ENCODE measurements at places on chromosomes 16 and 17.
A peak's percentile ranks its signal among the peaks of the same experiment; 100 is the strongest.

- no peak for DNase-seq
Measured at GRCh38 chr17:45149669-45150664, 1.7 kb downstream of the HEXIM1 start.

DNA sequence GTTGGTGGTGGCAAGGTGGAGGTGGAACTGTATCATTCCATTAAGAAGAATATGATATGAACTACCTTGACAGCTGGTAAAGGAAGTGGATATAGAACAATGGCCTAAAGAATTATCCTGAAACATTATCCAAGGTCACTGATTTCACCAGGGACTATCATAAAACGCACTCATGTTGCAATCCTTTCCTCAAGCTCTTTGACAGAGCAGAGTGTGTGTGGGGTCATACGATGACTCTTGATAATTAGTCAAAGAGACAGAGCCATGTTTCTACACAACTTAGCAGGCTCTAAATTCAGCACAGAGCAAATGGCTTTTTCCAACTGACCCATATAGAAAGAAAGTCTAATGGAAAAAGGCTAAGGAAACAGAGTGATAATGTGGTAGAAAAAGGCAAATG is 126.4 kb upstream of the ANKFN1 start:
- DNase-seq: no peak

DNA sequence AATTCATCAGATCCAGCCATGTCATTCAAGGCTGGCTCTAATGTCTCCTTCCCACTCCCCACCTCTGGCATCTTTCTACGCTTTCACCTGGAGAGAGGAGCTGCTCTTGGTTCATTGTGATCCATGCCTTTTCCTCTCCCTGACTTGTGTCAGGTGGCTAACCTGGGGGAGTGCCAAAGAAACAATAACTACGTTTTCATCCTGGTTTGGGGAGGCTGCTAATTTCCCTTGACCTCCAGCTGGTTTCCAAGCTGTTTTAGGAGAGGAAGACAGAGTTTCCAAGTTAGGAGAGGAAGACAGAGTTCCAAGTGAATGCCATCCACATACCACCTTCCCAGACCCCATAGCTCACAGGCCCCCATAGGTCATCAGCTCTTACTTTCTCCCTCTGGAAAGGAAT is 40.0 kb upstream of the HLF start:
- no peak for DNase-seq

GRCh38 chr17:35844547-35844946 is 24.1 kb downstream of the HEATR9 start:
- DNase-seq: no peak

DNA sequence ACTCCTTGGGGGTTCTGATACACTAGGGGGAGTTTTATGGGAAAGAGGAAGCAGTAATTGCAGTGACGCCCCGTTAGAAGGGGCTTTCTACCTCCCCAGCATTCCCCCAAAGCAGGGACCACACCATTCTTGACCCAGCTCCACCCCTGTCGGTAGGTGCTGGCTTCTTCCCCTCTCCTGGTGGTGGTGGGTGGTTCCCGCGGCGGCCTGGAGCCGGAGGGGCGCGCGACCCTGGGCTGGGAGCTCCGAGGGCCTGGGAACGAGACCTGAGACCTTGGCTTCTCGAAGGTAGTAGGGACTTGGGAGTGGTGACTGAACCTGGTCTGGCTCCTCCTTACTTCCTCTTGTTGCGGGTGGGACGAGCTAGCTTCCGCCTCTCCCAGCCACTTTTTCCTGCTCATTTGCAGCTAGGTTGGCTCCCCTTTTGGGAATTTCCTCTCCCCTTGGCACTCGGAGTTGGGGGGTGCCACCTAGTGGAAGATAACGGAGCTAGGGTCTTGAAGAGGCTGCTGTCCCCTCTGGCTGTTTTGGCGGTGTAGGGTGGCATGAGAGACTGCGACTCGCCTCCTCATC is 438 bp downstream of the GRN start:
- peak; percentile 22 for DNase-seq

DNA sequence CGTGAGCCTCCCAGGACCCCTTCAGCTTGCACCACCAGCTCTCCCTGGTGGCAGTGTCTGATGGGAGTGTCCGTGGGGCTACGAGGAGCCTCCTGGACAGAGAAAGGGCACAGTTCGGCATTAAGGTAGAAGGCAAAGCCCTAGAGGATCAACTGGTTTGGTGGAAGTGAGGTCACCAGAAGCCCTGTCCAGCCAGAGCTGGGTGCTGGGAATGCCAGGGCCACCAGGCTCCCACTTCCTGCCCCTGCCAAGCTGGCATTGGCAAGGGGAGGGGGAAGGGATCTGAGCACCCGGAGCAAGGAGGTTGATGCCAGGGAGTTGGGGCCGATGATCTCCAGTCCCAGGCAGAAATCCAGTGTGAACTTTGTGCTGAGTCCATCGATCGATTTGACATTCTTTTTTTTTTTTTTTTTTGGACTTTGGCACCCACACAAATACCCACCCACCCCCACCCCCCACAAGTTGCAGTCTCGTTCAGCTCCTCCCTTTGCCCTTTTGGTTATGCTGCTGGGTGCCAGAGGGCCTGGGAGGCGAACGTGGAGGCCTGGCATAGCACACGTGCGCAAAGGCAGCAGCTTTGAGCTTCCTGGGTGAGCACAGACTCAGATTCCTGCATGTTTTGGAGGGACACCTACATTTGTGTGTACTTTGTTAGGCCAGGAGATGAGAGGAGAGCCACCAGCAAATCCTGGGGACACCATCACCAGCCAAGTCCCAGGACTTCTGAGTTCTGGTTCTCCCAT is 2.1 kb downstream of the NHERF1 start:
- DNase-seq: no peak

- DNase-seq: peak; percentile 40
Measured at GRCh38 chr17:7884581-7885366, 3.8 kb upstream of the CHD3 start.

DNA sequence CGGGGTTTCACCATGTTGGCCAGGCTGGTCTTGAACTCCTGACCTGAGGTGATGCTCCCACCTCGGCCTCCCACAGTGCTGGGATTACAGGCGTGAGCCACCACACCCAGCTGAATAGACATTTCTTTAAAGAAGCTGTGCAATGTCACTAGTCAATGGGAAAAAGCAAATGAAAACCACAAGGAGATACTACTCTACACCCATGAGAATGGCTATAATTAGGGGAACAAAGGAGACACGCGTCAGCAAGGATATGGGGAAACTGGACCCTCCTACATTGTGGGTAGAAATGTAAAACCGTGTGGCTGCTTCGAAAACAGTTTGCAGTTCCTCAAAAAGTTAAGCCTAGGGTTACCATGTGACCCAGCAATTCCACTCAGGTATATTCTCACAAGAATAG is 103.4 kb downstream of the VPS53 start:
- DNase-seq: no peak

GRCh38 chr17:27862004-27862403 is 31.2 kb downstream of the LYRM9 start:
- no peak for DNase-seq

DNA sequence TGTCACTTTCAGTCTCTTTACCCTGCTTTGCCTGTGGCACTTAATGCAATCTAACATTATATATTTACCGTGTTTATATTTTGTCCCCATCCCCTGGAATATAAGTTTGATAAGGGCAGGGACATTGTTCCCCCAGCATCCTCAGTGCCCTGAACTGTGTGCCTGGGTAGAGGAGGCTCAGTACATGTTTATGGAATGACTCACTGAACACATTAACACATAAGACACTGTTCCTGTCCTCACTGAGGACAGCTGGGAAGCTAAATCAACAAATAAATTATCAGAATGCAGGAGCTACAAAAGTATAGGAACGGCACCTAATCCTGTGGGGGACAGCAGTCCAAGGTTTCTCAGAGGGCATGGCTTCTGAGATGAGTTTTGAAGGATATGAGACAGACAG is 27.8 kb downstream of the GRIN2A start:
- DNase-seq: no peak

- DNase-seq: no peak
Measured at GRCh38 chr17:6706499-6706898, 6.7 kb downstream of the SLC13A5 start.

- DNase-seq: peak; percentile 31
Measured at GRCh38 chr16:84175350-84176081, 11.3 kb downstream of the TAF1C start.

- no peak for DNase-seq
Measured at GRCh38 chr17:13176436-13176835, 158.6 kb upstream of the ELAC2 start.

DNA sequence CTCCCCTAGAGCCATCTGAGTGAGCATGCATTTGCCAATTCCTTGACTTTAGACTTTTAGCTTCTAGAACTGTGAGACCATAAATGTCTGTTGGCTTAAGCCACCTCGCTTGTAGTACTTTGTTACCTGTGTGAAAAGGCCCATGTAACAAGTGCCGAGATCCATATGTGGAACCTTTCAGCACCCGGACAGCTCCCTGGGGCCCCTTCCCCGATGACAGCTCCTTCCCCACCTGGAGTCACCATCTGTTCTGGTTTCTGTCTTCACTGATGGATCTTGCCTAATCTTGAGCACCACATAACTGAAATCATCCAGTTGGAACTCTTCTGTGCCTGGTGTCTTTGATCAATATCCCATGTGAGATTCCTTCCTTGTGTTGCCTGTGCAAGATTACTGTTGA is 78.9 kb upstream of the EEF2KMT start:
- no peak for DNase-seq

DNA sequence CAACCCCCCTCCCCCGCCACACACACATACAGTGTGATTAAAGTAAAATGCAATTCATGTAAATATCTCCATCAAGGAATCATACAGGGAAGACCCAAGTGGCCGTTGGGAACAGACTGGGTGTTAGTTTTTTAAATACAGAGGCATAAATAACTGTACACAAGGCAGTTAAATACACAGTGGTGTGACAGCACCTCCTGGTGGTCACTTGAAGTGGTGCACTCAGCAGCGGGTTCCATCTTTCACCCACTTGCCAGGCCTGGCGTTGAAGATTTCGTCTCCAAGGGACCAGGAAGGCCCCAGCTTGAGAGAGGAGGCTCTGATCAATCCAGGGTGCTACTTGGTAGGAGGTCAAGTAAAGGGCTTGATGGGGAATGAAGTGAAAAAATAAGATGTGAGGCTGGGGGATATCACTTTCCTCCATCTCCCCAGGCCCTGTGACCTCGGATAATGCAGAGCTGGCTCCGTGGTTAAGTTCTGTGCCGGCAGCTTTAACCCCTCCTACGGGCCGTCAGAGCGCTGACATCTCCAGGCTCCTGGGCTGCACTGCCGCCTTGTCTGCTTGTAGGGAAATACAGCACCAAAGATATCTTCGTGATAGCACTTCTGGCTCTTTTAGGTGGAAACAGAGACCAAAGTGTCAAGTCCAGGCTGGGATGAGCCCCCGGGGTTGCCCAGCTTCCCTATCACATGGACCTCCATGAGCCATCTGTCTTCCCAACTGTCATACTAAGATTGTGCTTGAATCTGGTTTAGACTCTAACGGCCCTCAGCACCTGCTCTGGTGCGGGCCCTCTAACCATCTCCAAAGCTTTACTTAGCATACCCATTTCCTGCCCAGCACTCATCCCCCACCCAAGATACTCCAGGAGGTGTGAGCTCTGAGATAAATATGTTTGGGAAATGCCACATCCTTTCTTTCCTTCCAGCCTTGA is 20.7 kb downstream of the LGALS9 start:
- DNase-seq: peak; percentile 64

- DNase-seq: no peak
Measured at GRCh38 chr16:66087308-66087707, 279.2 kb upstream of the CDH5 start.

GRCh38 chr16:66127459-66128370 is 238.8 kb upstream of the CDH5 start:
- DNase-seq: no peak

DNA sequence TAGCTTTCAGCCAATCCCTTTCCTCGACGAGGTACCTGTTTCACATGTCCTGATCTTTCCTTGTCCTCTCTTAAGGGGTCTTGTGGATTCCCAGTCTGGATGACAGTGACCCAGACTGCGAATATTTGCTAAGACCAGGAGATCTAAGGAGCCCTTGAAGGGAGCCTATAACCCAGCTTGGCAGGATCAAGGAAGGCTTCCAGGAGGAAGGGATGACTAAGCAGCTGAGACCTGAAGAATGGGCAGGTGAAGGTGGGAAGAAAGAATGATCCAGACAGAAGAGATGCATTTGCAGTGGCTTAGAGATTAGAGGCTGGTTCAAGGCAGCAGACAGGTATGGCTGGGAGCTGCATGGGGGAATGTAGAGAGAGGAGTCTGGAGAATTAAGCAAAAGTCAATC is 1.9 kb upstream of the PDK2 start:
- no peak for DNase-seq

DNA sequence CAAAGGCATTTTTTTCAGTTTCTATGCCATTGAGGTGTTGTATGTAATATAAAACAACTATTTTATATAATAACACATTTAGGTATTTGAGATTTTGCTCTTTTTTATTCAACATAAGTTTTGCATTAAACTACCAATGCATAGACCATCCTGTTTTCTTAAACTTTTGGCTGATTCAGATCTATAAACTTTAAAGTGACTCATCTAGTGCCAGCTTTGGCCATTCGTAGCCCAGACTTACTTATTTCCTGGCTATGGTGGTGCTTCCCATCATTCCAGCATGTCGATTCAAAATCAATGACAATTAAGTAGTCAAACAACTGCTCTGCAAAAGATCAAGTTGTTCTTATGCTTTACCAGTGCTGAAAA is 3.1 kb downstream of the ERI2 start:
- DNase-seq: no peak

DNA sequence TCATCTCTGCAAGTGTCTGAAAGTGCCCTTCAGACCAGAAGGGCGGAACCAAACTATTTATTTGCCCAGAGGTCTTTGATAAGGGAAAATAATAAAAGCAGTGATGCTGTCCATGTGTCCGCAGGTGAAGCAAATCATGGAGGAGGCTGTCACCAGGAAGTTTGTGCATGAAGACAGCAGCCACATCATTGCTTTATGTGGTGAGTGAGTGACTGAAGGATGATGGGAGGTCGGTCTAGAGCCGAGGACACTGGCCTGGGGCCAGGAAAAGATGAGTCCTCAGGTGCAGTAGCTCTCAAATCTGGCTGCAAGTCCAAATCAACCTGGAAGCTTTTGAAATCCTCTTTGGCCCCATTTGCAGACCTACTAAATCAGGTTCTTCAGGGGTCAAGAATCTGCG is 6.1 kb downstream of the SGSM2 start:
- DNase-seq: no peak

DNA sequence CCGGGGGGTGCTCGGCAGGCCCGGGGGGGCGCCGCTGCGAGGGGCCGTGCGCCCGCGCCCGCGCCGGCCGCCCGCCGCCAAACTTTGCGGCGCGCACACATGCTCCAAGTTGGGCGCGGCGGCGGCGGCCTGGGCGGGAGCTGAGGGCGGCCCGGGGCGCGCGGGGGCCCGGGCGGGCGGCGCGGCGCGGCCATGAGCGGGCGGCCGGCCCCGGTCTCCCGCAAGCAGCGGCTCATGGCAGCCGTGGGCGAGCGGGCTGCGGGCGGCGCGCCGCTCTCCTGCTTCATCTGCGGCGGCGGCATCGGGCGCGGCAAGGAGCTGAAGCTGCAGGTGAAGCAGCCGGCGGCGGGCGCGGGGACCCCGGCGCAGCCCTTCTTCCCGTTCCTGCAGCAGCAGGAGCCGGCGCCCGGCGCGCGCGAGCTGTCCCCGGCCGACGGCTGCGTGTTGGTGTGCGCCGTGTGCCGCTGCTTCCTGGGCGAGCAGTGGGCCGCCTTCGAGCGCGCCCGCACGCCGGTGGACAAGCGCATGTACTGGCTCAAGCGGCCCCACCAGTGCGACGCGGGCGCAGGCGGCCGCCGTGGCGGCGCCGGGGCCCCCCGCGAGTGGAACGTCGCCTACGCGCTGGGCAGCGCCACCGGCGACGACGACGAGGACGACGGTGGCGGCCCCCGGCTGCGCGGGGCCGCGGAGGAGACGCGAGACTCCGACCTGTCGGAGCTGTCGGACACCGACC is 57.2 kb upstream of the CIBAR2 start:
- no peak for DNase-seq

Measured in T-helper 17 cell (primary cell).